Astrocyte of the cerebellum (primary cell): ENCODE measurements at places on chromosomes 4 and X.

GRCh38 chrX:16039363-16039762, 84.0 kb upstream of the GRPR start:
- DNase-seq: no peak

DNA sequence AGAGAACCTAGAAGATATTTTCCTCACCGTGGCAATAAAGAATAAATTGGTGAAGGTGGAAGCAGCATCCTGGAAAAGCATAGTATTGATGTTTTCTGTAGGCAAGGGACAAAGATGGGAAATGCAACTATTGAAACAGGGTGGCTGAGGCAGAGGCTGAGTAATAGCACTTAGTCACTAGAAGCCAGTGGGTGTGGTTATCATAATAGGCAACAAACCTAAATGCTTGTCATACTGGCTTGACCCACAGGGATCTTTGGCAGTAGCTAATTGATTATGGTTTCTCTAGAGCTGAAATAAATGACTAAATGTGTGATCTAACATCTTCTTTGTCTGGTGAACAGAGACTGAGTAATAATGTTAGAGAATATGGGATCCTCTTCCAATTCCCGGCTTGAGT, 353.6 kb upstream of the RPS6KA3 start:
- DNase-seq: no peak

- DNase-seq: no peak
Measured at GRCh38 chr4:147543034-147543433, 62.1 kb downstream of the EDNRA start.

DNA sequence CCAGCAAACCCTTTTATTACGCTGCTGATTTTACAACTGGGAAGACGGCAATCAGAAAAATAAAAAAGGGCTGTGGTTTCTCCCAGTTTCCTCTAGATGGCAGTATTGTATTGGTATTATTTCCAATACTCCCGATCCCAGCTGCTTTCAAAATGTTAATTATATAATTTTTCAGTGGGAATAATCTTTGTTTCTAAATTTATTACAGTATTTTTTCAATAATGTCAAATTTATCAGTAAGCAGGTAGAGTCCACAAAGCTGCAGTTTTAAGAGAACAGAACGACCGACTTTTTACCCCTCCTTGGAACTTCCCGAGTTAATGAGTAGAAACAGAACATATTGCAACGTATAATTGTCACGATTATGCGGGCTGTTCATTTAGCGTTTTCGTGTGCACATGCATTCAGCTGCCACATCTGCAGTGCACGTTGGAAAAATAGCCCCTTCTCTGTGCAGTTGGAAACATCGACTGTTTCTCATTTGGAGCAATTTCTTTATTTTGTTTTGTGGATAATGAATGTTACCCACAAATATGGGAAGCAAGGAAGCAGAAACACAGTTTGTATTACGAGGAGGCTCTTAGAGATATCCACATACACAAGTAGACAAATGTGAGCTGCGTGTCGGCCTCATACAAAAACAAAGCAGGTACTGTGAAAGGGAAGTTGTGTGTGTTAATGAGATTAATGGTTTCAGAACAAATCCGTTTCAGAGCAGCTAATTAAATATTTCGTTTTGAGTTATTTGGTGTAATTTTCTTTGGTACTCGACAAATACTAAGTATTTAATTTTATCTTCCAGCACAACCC, 188.0 kb downstream of the STIM2 start:
- DNase-seq: peak; percentile 8

- no peak for DNase-seq
Measured at GRCh38 chr4:74161666-74162450, 3.9 kb downstream of the MTHFD2L start.

- DNase-seq: no peak
Measured at GRCh38 chr4:61532336-61533000, 332.3 kb downstream of the ADGRL3 start.

DNA sequence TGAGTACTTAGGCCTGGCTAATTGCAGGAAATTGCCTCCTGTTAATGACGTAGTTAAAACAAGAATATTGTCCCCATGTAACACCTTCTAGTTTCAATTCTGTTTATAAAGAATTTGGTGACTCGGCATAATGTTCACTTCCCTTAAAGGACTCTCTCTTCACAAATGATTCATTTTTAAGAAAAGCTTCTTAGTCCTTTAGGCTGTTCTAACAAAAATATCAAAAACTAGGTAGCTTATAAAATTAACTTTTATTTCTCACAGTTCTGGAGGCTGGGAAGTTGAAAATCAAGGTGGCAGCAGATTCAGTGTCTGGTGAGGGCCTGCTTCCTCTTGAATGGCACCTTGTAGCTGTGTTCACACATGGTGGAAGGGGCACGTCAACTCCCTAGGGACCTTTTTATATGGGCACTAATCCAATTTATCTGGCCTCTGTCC, 23.8 kb downstream of the COL25A1 start:
- no peak for DNase-seq

GRCh38 chr4:146243883-146244277, 29.5 kb downstream of the REELD1 start:
- DNase-seq: no peak

- DNase-seq: no peak
Measured at GRCh38 chr4:84028340-84028739, 470.8 kb downstream of the NKX6-1 start.

- no peak for DNase-seq
Measured at GRCh38 chr4:146470604-146471003, 51.1 kb downstream of the SLC10A7 start.

- no peak for DNase-seq
Measured at GRCh38 chr4:173940146-173940545, 343.3 kb downstream of the FBXO8 start.

- no peak for DNase-seq
Measured at GRCh38 chrX:73849073-73849472, 286.1 kb downstream of the CHIC1 start.

DNA sequence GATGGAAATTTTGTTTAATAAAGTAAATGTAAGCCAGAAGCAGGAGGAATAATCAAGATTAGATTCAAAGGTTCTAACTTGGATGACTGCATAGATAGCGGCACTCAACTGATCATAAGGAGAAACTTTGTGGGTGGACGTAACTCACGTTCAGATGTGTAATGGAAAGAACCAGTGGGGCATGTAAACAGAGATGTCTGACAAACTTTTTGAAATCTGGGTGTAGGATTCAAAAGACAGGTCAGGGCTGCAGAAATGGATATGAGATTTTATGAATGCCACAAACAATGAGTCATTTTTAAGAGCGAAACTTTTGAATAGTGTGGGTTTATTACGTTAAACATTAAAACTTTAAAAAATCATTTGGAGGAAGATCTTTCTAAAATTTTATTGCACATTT, 375.6 kb downstream of the GBA3 start:
- DNase-seq: no peak

DNA sequence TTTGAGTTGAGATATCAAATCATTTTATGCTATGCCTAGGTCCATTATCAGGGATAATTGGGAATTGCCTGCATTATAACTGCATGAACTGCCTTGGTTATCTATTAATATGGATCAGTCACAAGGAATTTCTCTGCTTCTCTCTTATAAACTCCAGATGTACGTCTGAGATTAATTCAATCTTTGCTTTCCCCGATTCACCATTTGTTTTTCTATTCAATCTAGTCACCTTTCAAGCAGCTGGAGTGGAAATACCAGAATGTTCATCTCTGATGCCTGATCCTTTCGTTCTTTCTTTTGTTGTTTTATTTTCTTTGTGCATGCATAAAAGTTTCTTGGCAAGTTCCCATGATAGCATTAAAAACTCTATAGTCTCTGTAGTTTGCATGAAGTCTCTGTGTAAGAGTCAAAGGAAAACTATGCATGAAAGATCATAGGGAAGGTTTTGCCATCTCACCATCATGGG, 22.6 kb downstream of the SYNPO2 start:
- DNase-seq: no peak

- no peak for DNase-seq
Measured at GRCh38 chr4:2937146-2937857, 25.9 kb downstream of the NOP14 start.

- DNase-seq: no peak
Measured at GRCh38 chr4:16090096-16090705, 6.4 kb upstream of the PROM1 start.

GRCh38 chrX:95145848-95146490, 1472.0 kb downstream of the FAM133A start:
- no peak for DNase-seq

GRCh38 chrX:25141684-25142083, 125.9 kb upstream of the ARX start:
- no peak for DNase-seq

DNA sequence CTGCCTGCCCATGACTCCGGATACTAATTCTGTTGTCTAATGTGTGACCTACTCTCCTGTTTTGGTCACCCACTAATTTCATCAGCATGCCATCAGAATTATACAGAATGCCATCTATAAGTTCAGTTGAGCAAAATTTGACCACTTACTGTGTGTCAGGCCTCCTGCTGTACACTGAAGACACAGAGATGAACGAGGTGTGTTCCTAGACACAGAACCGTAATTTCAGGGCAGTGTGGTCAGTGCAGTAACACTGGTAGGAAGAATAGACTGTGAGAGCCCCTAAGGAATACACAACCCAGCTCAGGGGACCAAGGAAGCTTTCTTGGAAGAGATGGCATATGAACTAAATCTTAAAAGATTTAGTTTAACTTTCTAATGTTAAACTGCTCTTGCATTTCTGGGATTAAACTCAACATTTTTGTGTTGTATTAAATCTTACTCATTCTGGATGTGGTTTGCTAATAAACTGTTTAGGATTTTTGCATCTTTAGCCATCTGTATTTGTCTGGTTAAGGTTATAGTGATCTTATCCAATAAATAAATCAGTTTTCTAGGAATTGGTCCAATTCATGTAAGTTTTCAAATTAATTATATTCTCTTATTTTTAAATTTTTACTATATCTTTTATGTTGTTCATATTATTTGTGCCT, 34.3 kb downstream of the KANTR start:
- DNase-seq: no peak

GRCh38 chrX:147570483-147570882, 341.2 kb upstream of the FMR1 start:
- DNase-seq: no peak

DNA sequence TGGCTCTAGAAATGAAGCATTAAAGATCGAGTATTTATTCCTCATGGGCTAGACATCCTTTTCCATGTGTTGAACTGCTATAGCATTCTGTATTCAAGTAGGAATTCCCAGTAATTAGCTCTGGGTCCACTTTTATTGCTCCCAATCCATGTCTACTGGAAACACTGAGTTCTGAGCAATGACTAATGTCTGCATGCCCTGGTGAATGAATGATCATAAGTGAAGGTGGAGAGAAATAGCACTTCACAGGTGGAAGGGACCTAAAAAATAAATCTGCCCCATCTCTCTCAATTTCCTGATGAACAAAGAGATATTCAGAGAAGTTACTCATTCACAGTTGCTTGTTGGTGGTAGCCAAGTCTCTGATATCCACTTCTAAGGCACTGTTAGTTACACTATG, 34.6 kb upstream of the CXCL8 start:
- DNase-seq: no peak

- no peak for DNase-seq
Measured at GRCh38 chrX:133812402-133812801, 173.0 kb downstream of the GPC3 start.

GRCh38 chr4:160592258-160592657, 1489.4 kb downstream of the RAPGEF2 start:
- DNase-seq: no peak

DNA sequence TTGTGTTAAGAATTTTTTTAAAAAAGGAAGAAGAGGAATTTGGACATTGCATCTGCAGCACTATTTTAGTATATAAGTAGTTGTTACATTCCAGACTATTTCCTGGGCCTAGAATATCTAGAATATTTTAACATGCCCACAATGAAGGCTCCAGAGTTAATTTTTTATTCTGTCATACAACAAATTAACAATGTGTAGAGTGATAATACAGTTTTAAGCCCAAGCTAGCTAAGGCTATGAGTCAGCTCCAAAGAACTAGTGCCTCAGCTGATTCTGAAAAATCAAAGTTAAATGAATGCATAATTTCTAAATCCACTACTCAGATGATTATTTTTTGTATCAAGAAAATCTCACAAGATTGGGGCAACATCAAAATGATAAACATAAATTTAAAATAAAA, 231.4 kb downstream of the PRDM5 start:
- DNase-seq: no peak

- DNase-seq: no peak
Measured at GRCh38 chr4:140246216-140246615, 92.2 kb upstream of the MAML3 start.

GRCh38 chrX:66126662-66127061, 37.4 kb upstream of the HEPH start:
- DNase-seq: no peak

- no peak for DNase-seq
Measured at GRCh38 chr4:92406488-92406887, 102.7 kb downstream of the GRID2 start.

DNA sequence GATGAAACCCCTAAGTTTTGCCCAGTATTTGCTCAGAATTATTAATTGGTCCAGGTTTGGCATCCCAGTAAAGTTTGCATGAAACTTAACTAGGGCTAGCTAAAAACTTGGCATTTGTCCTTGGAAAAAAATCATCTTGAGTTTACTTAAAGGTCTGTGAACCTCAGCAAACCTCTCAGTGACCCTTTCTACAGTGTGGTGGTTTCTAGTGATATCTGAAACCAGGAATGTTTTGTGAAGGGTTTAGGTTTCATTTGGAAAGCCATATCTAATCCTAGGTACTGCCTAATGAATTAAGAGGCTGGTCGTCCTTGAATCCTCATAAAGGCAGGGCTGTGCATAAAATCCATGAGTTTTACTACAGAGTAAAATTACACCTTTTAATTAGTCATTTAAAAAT, 218.5 kb upstream of the ANKRD50 start:
- DNase-seq: peak; percentile 79

DNA sequence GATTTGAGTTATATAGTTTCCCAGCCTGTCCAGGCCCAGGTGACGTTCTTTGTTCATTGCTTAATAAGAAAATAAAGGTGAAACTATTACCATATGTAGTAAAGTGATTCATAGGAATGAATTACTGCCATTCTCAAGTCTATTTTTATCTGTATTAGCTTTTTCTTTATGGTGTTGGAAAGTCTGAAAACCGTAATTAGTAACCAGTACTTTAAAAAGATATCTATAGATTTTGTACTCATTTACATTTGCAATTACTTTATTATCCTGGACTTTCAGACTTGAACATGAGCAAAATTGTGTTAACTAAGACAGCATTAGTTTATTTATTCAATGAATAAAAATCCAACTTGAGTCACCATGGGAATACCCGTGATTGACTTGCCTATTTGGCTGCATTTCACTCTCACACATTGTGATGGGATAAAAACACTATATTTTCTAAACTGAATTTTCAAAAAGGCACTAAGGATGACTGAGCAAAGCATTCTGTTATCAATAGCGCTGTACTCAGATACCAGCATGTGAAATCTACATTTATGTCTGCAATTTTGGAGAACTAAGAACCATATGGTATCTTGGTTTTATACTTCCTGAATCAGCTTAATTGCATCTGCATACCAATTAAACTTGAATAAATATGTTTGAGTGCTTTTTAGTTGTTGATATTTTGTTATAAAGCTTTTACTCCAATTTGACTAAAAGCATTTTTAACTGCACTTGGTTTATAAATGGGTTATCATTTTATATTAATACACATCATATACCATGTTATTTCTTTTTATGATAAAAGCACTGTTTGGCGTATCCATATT, 154.6 kb downstream of the CCSER1 start:
- DNase-seq: no peak
